ENCODE measurements at places on chromosomes 11 and 22. TPM values are rescaled to one million over a fixed set of nuclear protein-coding genes. Genes with fewer than 3 reads are reported as not detected.

Gene NRGN
- 8.4 TPM for total RNA-seq

Gene ARHGEF17
- 0.05 TPM for total RNA-seq

Gene CNGA4
- total RNA-seq, result 0.20 TPM

Gene PVALB
- not detected for total RNA-seq

Gene OR8D4
- total RNA-seq, result not detected

DNA sequence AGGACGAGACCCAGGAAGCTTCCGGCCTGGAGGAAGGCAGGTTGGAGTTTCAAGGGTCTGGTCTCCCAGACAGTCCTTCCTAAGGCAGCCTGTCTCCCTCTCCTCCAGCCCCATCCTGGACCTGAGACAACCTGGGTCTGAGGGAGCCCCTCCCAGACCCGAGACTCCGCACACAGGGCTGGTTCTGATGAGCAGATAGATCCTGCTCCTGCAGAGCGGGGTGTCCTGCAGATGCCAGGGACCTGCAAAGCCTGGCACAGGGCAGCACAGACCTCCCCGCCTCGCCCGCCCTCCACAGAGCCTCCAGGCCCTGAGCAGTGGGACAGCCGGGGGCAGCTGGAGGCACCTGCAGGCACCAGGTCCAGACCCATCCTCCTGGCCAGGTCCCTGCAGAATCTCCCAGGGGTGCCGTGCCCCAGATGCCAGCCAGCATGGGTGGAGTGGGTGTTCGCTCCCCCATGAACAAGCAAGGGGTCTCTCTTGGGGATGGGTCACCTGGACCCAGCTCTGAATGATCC, 7.8 kb downstream of the PIM3 start:
- DNase-seq, result no peak

DNA sequence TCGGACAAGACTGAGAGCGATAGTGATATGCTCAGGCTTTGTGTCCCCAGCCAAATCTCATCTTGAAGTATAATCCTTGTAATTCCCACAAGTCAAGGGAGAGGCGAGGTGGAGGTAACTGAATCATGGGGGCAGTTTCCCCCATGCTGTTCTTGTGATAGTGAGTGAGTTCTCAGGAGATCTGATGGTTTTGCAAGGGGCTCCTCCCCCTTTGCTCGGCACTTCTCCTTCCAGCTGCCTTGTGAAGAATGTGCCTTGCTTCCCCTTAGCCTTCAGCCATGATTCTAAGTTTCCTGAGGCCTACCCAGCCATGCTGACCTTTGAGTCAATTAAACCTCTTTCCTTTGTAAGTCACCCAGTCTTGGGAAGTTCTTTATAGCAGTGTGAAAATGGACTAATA, 7.5 kb upstream of the FOLR2 start:
- DNase-seq, result peak; percentile 0

DNA sequence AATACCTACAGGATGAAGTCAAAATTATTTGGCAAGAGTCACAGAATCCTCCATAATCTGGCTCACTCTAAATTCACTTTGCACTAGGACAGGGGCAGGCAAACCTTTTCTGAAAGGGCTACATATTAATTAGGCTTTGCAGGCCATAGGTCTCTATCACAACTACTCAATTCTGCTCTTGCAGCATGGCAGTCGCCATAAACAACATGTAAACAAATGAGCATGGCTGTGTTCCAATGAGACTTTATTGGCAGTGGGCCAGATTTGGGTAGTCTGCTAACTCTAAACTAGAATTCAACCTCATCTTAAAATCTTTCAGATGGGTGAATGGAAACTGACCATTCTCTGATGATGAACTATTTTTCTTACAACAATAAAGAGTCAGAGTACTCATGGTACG, 5.8 kb downstream of the THRSP start:
- DNase-seq, result no peak

Data from activated CD4-positive, alpha-beta memory T cell treated with anti-CD3 and anti-CD28 coated beads, Interleukin-2, amount 10 ng/mL, durations not matched to agents 7 days and 5 days (primary cell).